ENCODE measurements at places on chromosomes 16 and 17.
A peak's percentile ranks its signal among the peaks of the same experiment; 100 is the strongest.

- no peak for DNase-seq
Observed at GRCh38 chr17:21400816-21401593, 24.8 kb downstream of the KCNJ12 start.

- DNase-seq = peak; percentile 60
Observed at GRCh38 chr16:86609115-86609514, 30.8 kb downstream of the FOXL1 start.

DNA sequence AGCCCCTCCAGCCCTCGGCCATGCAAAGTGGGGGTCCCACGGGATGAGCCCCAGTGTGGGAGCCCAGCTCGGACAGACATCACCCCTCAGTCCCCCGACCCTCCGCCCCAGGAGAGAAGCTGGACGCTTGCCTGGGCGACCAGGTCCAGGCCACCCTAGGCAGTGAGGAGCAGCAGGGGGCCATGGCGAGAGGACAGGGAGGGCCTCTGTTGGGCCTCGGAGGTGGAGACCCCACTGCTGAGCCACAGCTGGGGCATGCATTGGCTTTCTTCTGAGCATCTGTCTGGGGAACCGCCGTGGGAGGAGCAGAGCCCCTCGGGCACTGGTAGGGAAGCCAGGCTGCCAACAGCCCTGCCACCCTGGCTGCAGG, 13.0 kb downstream of the ACTG1 start:
- no peak for DNase-seq

DNA sequence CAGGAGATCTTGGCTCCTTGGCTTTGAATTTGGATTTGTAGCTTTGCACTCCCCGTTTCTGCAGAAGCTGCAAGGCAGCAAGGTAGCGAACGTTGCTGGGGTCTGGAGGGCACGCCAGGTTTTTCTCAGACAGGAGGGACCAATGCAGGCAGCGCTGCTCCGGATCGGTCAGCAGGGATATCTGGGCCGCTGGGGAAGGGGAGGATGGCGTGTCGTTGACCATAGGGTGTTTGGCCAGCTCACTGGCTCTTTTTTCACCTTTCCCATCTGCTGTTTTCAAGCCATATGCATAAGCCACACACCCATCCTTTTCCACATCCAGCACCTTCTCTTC, 15.8 kb downstream of the C16orf46 start:
- DNase-seq = no peak

- no peak for DNase-seq
Observed at GRCh38 chr16:84007965-84008364, 34.6 kb downstream of the SLC38A8 start.
